Mesothelial cell of epicardium (in vitro differentiated cells): ENCODE measurements at places on chromosomes 1 and 21. TPM values are rescaled to one million over a fixed set of nuclear protein-coding genes. Genes with fewer than 3 reads are reported as not detected.

Gene LAX1
- total RNA-seq, result 0.07 TPM in 1 of 3 replicates, not detected in the others

Gene SLC9C2
- total RNA-seq, result 0.93 to 1.2 TPM (median 1.00 TPM) in 3 replicates

DNA sequence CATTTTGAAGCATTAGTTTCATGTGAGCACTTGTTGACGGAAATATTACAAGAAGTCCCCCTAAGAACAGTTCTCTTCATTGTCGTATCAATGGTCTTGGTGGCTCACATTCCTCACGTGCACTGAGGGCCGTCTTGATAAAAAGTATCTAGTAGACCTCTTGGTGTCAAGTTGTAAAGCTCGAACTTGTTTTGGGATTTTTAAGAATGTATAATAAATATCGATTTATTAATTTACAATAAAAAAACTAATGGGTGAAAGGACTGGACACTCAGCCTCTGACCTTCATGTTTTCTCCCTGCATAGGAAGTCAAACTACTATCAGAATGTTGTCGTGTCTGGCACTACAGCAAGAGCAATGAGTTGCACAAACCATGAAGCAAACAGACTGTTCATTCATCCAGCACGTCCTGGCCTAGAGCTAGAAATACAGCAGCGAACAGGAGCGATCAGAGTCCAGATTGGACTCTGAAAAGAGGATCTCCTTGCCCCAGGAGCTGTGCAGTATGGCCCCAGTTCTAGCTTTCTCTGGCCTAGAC, 319.2 kb downstream of the SMYD3 start:
- no peak for DNase-seq

- DNase-seq, result no peak
Observed at GRCh38 chr1:26391450-26391849, 18.9 kb upstream of the ZNF683 start.

- no peak for DNase-seq
Observed at GRCh38 chr1:150869683-150870082, 6.7 kb downstream of the ARNT start.
